ENCODE measurements at places on chromosomes 7 and 10.

DNA sequence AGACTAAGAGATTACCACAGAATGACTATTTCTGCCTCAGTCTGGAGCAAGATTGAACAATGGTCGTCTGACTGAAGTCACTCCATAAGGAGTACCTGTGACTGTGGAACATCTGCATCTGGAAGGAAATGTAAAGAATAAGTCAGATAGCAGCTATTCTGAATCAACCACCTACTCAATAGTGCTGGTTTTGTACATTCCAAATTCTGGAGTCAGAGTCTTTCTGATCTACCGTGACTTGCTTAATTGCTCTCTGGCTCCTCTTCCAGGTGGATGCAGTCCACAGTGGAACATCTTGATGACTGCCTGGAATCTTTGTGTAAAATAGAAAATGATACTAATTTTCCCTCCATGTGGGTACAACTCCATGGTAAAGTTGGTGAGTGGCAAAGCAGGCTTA is 156.3 kb upstream of the SEMA3C start:
- no peak for DNase-seq

GRCh38 chr10:125017547-125018298 is 75.8 kb downstream of the ZRANB1 start:
- no peak for DNase-seq

DNA sequence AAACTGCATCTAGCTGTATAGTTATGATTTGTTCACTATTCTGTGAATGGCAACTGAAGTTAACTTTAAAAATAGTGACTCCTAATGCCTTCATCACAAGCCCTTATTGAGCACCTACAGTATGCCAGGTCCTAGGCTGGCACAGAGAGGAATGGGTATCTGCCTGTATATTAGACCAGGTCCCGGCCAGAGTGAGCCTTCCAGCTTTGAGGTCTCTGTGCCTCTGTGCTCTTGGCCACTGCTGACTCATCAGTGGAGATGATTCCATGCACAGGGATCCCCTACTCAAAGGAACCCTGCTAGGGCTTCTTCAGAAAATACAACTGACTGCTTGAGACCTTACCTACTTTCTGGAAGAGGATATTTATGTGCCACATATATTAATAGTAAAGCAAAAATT is 118.4 kb downstream of the GFRA1 start:
- DNase-seq, result no peak

DNA sequence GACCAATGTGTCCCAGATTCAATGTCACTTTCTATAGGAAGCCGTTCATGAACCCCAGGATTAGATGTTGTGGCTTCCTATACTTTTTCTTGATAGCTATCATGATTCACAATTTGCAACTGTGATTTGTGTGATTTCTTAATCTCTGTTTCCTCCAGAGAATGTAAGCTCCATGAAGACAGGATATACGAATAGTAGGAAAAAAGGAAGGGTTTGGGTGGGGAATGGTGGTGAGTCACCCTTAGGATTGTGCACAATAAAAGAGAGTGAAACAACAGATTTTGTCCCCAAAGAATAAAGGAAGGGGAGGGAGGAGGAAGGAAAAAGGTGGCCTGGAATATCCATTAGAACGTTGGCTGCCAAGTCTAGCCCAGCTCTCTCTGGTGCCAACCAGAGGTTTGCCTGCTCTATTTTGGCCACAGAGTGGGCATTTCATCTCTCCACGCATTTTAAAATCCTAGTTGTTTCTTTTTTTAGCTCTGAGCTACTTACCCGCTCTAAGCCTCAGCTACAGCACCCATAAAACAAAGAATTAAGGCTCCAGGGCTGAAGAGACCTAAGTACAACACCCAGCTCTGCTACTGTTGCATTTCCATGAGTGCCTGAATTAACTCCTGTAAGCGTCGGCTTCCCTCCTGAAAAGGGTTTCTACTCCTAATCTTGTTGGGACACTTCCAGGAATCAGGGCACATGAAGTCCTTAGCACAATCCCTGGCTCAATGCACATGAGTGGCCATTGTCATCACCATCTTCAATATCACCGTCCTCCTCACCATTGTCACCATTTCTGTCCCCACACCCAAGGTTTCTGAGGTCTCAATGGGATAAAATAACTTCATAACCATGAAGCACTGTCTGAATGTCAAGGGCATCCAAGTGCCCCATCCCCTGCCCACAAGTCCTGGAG is 3.5 kb downstream of the HK1 start:
- no peak for DNase-seq

DNA sequence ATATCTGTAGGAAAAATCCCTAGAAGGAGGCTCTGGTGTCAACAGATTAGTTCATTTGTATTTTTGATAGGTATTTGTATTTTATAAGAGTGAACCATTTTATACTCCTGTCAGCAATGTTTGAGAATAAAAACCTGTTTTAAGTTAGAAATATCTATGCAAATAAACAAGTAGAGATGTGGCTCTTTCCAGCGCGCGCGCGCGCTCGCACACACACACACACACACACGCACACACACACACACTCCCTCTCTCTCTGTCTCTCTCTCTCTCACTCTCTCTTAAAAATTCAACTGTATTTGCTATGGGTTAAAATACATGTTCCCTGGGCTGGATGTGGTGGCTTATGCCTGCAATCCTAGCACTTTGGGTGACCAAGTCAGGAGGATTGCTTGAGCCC is 113.9 kb downstream of the SUGCT start:
- no peak for DNase-seq

DNA sequence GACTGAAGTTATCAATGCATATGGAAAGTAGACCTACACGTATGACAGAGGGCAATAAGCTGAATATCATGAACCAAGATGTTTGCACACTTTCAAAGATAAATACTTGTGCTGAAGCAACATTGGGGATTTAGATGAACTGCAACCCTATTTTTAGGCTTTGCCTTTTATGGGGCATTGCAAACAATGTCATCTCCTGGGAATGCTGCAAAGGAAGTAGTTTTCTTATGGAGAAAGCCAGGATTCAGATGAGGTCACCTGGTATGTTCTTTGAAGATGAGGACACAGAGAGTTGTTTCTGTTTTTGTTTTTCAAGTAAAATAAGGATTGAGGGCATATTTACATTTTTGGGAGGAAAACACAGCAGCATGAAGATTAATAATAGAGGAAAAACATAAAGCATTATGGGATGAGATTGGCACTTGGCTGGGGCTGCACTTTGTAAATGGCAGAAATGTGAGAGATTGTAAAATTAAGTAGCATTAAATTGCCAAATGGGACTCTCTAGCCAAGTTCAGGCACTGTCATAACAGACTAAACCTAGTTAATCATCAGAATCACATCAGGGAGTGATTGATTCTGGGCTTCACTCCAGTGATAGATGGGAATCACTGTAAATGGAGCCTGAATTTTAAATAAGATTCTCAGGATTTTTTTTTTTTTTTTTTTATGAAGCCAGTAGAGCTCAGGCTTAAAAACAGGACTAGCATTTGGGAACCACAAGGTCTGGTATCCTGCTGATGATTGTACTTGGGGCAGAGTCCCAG is 63.1 kb downstream of the MALRD1 start:
- no peak for DNase-seq

DNA sequence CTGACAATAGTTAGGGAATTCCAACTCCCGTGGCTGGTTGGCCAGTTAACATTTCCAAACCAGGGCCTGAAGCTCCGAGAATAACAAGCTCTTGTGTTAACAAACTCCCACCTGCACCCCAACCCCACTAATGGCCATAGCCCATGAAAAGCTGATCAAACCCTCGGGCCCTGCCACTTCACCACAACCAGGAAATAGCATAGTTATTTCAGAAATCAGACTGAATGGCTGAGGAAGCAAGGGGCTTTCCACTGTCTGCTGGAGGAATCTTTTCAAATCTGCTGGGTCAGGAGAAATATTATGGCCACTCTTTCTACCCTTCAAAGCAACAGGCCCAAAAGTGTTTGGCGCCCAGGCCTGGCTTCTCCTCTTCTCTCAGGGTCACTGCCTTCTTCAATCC is 145.6 kb downstream of the GLCCI1 start:
- no peak for DNase-seq

GRCh38 chr10:91251430-91252056 is 31.1 kb downstream of the PCGF5 start:
- DNase-seq, result peak; percentile 8

- no peak for DNase-seq
These were observed 169.6 kb downstream of the CCSER2 start for GRCh38 chr10:84497978-84498377.

GRCh38 chr10:12508165-12508564 is 158.8 kb downstream of the CAMK1D start:
- no peak for DNase-seq

GRCh38 chr10:112689327-112690072 is 242.5 kb downstream of the VTI1A start:
- no peak for DNase-seq

DNA sequence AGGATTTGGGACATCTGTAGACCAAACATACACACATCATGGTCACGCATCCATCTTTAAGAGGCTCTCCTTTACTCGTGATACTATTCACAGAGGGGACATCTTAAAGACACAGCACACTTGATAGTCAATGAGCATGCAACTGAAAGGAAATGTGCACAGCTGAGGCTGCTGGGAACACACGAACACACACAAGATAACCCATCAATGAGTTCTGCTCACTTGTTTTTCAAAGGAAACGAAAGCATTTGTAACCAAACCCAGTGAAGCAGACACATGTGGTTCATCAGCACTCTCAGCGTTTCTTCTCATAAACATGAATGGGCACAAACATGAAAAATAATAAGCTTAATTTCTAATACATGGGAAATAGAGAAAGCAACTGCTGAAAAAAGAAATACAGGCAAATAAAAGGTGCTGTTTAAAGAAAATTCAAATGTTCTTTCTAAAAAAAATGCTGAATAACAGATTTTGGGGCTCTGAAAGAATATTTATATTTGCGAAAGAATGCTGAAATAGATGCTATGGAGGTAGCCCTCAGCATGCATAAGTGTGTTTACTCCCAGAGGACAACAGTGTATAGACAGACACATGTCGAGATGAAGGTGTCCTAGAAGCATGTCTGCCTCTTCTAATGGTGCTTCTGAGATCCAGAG is 59.7 kb upstream of the LAMB4 start:
- DNase-seq, result no peak

DNA sequence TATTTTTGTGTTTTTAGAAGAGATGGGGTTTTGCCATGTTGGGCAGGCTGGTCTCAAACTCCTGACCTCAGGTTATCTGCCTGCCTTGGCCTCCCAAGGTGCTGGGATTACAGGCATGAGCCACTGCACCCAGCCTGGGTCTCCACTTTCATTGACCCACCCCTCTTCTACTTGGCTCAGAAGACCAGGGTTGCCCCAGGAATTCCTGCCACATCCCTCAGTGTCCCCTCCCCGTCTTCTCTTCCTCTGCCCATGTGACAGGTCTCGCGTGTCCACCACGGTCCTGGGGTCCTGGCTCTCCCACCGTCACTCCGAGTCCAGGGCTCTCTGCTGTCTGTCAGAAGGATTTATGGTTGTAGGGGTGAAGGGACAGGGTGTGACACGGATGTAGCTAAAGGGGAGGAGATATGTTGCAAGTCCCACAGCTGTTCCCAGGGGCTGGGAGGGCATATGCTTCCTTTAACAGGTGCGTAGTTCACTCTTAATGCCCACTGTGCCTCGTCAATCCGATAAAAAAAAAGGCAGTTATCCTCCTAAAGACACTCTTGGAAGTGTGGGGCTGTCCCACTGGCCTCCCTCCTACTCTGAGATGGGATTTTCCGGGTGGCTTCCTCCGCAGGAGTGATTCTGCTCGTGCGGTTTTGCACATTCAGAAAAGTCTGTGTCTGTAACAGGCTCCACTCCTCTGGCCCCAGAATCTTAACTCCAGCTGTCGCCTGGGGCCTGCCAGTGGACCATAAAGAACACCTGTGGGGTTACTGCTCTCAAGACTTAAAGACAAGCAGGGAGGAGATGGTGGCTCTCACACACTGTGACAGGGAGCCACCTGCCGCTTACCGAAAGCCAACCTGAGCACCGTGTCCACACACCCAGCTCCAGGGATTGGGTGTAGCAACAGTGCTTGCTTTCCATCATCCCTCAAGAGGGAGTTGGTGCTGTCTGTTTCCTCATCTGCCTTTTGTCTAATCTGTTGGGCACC is 36.7 kb upstream of the SHH start:
- no peak for DNase-seq

DNA sequence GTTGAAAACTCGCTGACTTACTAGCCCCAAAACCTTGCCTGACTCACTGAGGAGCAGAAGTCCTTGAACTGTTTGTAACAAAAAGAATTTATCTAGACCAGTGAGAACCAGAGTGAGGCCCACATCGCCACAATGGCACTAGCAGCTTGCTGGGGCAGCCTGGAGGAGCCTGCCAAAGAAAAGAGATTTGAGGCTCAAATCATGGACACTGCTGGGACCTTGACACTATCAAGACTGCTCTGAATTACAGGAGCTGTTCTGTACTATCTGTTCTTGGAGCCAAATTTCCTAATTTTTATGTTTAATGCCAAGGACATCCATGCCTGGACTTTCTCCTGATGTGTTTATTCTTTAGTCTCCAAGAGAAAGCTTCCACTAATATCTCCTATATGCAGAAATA is 82.0 kb upstream of the JCAD start:
- no peak for DNase-seq

- no peak for DNase-seq
These were observed 696.3 kb upstream of the C7orf33 start for GRCh38 chr7:147894271-147894670.

DNA sequence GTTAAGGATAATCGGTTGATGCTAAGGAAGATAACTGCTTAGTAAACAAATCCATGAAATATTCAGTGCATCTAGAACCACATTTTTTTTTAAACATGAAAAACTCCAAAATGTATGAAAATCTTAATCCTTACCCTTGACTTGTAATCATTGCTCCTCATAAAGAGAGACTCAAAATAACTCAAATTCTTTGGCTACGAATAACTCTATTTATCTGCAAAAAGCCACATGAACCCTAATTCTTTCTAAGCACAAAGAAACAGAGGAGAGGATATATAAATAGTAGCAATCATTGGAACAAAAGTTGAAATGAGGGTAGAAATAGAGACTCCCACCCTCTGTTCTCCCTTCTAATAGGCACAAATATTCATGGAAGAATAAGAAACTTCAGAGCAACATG is 40.2 kb downstream of the ANK3 start:
- no peak for DNase-seq

GRCh38 chr7:102814025-102814471 is 65.2 kb downstream of the FAM185A start:
- no peak for DNase-seq

DNA sequence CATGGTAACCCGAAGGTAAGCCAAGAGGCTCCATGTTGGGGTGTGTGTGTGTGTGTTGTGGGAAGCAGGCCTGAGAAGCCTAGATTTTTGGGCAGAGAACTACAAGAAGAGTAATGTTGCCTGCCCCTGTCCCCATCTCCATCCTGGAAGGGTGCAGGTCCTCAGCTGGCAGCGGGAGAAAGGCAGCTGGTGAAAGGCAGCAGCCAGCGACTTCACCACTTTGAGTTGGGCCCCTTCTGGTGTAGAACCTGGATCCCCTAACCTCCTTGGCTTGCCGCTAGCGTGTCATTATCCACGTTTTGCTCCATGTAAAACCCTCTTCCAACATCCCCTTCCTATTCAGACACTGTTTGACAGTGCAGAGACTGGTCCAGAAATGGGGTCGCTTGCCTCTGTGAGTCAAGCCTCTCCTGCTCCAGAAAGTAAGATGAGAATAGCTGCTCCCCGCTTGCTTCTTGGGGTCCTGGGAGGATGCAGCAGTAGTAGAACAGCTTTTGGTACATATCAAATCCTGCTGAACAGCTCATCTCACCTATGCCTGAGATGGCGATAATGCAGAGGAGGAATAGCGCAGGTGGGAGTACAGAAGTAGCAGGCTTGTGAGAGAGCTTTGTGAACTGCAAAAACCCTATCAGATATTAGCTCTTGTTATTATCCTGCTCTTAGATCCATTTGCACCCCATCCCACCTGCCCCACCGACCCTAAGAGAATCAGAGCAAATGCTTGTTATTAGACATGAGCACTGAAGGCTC is 22.1 kb upstream of the CDH23 start:
- no peak for DNase-seq

- DNase-seq, result no peak
These were observed 557 bp downstream of the TMEM120A start for GRCh38 chr7:75993689-75994387.
